ENCODE measurements at places on chromosomes 1 and 21.

DNA sequence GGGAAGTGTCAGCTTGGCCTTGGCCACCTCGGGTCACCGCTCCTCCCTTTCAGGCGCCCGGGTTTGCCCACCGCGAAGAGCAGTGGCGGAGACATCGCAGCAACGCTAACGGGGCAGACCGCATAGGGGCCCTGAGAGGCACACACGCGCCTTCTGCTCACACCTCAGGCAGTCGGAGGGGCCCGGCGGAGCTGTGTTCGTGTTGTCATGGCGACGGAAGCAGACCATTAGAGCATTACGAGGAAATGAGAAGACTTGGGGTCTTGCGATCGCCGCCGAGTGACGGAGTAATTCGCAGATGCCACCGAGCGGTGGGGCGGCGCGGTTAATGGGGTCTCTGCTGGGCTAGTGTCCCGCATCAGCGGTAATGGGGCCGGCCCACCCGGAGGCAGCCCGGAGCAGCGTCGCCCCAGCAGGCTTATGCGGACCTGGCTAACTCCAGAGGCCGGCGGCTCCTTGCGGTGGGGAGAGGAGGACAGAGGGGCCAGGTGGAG, 144.1 kb downstream of the TNR start:
- DNase-seq = no peak

DNA sequence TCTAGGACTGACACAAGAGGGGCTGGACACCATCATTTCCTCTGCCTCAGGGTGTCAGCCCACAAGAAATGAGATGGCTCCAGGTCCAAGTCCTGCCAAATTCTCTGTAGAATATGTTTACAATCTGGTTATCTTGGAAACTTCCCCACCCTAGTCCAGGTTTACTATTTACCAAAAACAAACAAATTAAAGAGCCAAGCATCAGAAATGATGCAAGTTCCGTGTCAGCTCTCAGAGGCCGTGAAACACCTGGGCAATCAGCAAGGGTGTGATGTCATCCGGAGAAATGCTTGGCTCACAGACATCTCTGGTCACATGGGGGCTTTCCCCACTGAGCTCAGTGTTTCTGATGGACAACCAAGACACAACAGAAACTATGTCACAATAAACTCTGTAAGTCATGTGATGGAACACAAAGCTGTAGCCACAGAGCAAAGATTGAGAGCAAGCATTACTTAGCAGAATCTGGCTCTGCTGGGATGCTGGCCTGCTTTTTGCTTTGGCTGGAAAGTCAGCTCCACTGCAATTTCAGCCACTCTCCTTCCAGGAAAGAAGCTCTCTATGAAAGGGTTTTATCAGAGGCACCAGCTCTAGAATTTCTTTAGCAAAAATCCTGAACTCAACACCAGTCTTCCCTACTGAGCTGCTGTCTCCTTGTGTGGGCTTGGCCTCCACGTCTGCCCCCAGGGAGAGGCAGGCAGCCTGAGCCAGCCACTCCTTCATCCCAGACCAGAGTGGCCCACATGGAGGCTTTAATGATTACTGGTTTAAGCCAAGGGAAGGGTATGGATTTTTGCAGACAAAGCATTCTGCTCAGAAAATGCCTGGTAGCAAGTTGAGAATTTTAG, 55.9 kb downstream of the NENF start:
- no peak for DNase-seq

DNA sequence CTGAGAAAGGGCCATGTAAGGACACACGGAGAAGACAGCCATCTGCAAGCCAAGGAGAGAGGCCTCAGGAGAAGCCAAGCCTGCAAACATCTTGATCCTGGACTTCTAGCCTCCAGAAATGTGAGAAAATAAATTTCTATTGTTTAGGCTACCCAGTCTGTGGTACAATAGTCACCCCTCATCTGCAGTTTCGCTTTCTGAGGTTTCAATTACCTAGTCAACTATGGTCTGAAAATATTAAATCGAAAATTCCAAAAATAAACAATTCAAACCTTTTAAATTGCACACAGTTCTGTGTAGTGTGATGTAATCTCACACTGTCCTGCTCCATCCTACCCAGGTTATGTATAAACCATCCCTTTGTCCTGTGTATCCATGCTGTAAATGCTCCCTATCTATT, 52.6 kb downstream of the ZNF644 start:
- DNase-seq = no peak

- DNase-seq = peak; percentile 51
These were observed 9.2 kb upstream of the COL6A1 start for GRCh38 chr21:45972353-45972715.

DNA sequence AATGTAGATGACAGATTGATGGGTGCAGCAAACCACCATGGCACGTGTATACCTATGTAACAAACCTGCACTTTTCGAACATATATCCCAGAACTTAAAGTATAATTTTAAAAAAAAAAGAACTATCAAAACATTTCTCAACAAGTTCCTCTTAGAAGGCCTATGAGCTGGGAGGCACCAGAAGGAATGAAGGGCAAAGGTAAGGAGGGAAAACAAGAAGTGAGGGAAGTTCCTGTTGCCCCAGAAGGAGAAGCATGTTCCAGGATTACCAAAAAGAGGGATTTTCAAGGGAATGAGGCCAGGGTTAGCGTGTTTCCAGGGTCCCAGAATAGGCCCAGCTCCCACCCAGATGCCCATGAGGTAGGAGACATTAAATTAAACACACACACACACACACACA, 361.0 kb downstream of the SETD4 start:
- no peak for DNase-seq

- no peak for DNase-seq
These were observed 112.5 kb upstream of the RUNX3 start for GRCh38 chr1:25042331-25043227.
